Heart left ventricle (tissue), 16 donors: ENCODE measurements at places on chromosomes 16 and 17. TPM values are rescaled to one million over a fixed set of nuclear protein-coding genes. Genes with fewer than 3 reads are reported as not detected.
A peak's percentile ranks its signal among the peaks of the same experiment; 100 is the strongest.

DNA sequence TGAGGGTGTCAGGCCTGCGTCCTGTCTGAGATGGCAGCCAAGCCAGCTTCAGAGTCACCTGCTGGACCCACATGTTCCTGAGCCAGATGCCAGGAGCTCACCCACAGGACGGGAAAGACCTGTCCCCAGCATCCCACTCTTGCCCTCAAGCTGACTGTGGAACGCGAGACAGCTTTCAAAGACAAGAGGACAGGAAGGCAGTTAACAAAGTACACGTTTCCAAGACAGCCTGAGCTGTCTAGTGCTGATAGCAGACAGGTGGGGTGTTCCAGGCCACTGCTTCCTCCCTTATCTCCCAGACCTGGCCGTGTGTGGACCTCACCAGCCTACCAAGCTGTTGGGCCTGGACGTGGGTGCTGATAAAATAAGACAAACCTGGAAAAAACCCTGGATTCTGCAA is 13.2 kb downstream of the CMTM3 start:
- no peak for DNase-seq

DNA sequence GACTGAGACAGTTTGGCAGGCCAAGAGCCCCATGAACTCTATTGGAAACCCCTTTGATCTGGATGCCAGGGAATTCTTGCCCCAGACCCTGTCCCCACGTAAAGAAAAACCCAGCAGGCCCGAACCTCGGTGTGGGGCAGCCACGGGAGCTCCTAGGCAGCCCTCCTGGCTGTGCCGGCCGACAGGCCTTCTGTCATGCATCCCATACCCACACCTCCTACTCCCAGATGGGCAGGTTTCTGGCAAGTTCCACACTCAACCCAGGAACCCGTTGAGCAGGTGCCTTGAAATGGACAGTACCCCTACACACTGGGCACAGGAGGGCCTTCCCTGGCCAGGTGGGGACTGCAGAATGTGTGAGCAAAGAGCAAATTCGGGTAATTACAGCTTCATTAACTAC is 23.6 kb upstream of the ATP2C2 start:
- DNase-seq = no peak

GRCh38 chr17:77286641-77287431 is 146.1 kb downstream of the SEC14L1 start:
- peak; percentile 37 for DNase-seq

GRCh38 chr17:69709441-69709840 is 294.9 kb downstream of the MAP2K6 start:
- DNase-seq = no peak

GRCh38 chr17:57617218-57617617 is 127.9 kb downstream of the CCDC182 start:
- no peak for DNase-seq

DNA sequence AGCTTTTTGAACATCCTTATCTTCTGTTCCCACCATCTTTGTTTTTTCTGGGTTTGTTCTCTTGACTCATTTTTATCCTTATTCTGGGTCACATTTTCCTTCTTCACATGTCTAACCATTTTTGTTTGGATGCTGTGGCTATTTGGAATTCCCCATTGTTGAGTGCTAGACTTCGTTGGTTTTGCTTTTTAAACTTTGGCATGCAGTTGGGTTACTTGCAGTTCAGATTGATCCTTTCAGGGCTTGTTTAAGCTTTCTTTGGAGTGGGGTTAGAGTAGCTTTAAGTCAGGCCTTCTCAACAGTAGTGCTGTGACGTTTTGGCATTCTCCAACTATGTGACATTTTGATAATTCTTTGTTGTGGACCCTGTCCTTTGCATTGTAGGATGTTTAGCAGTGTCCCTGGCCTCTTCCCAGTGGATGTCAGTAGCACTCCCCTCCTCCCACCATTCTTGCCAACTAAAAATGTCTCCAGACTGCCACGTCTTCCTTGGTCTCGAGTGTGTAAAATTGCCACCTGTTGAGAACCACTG is 21.1 kb downstream of the PRMT7 start:
- no peak for DNase-seq

DNA sequence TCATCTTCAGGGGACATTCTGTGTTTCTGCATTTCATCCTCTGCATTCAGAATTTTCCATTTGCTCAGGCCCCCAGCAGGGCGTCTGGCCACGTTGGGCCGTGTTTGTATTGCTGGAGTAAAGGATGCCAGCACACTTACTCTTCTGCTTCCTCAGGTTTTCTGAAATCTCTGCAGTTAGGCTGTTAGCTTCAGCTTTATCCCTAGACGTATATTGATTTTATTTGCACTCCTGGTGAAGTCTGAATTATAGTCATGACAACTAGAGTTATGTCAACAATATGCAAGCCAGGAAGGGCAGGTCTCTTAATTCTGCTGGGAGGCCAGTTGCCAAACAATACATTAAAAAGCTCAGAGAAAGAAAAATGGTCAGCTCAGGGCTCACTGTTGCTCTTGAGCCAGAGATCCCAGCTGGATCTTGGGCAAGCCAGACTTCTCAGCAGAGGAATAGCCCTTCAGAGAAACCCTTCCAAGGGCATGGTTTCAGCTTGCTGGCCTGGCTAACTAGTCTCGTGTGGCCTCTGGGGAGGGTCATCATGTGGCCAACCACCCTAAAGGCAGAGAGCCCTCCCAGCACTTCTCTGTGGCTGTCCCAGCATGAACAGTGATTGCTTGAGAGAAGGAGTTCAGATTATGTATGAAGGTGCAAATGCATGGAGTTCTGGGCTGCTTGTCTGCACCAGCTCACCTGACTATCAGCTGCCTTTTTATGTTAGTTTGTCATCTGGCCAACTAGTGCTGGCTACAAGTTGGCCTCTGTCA is 110.2 kb upstream of the CACNG5 start:
- DNase-seq = peak; percentile 14

DNA sequence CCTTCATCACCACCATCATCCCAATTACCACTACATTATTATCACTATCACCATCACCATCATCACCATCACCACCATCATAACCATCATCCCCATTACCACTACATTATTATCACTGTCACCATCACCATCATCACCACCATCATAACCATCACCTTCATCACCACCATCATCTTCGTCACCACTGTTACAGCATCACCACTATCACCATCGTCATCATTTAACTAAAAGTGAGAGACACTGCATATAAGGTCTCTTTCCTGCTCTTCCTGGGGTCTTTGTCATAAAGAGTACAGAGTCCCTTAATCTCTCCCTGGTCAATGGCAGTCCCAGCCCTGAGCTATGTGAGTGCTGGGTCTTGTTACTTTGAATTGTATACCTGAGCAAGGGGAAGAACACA is 133.5 kb downstream of the CMIP start:
- DNase-seq = peak; percentile 1

DNA sequence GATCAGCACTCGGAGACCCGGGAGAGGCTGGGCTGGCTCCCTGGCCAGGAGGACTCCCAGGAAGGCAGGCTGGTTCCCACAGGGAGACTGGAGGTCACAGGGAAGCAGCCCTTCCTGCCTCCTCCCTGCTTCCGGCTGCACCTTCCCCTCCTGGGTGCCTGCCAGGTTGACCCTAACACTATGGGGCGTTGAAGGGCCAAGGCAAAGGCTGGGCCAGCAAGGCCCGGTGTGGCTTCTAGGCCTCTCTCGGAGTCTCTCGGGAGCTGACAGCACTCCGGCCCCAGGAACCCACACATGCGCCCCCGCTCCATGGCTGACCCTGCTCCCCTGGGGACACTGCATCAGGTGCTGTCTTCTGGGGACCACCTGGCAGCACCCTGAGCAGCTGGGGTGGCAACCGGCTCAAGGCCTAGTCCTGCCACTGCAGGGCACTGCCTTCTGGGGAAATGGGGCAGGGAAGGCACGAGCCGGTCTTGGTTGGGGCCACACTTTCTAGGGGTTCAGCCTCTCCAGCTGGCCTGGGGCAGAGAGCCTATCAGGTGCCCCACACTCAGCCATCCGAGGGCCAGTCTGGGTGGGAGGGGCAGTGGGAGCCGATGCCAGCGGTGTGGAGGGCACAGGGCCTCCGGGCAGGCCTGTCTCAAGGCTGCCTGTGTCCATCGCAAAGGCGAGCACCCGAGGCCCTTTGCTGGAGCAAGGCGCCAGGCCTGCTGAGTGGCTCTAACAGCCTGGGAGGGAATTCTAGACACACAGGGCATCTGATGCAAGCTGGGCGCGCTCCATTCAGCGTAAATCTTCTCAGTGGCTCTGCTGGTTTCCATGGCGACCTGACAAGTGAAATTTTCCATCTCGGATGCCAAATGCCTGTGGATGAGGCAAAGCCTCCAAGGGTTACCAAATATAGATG is 5.6 kb upstream of the MTSS2 start:
- peak; percentile 76 for DNase-seq

PYDC1 gene
- not detected for total RNA-seq

NSF gene
- 24.4 TPM for total RNA-seq

TANGO6 gene
- 9.3 TPM for total RNA-seq

GCGR gene
- not detected for total RNA-seq

RCVRN gene
- 0.27 TPM for total RNA-seq

PMM2 gene
- 9.8 TPM for total RNA-seq

FA2H gene
- not detected for total RNA-seq

ZMYND15 gene
- 1.8 TPM for total RNA-seq
